ENCODE measurements at places on chromosomes 7 and 10.

DNA sequence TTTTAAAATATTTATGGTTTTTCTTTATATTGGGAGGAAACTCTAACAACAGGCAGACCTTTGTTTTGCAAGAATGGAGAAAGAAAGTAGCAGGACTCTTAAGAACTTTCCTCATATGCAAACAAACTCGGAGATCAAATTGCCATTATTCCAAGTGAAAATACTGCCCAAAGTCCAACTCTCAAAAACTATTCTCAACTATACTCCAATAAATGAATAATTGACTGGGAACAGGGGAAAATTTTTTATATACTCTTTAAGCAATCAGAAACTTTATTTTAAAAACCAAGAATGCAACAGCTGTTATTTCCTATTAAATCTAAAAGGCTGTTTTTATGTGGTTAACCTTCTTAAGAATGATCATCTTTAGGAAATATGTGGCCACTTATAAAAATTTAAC is 101.9 kb downstream of the COL28A1 start:
- DNase-seq, result no peak

- no peak for DNase-seq
These were observed 10.5 kb upstream of the UNC5B start for GRCh38 chr10:71201849-71202248.

DNA sequence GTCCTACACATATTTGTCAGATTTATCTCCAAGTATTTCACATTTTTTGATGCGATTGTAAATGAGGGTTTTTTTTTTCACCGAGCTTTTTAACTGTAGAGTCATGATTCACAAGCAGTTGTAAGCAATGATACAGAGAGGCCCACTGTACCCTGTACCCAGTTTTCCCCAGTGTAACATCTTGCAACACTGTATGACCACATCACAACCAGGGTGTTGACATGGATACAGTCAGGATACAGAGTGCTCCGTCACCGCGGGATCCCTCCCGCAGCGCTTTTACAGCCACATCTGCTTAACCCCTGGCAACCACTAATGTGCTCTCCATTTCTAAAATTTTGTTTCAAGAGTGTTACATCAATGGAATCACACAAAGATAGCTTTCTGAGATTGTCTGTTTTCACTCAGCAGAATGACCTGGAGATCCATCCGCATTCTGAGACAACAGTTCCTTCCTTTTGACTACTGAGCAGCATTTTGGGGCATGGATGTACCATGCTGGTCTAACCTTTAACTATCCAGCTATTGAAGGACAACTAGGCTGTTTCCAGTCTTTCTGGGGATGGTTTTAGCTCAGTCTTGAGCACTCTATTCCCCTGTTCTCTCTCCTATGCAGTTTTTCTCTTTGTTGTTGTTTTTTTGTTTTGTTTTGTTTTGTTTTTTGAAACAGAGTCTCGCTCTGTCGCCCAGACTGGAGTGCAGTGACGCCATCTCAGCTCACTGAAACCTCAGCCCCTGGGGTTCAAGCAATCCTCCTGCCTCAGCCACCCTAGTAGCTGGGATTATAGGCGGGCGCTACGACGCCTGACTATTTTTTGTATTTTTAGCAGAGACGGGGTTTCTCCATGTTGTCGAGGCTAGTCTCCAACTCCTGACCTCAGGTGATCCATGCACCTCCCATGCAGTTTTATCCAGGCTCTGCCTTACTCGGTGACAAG is 25.9 kb downstream of the GPRIN2 start:
- DNase-seq, result no peak

DNA sequence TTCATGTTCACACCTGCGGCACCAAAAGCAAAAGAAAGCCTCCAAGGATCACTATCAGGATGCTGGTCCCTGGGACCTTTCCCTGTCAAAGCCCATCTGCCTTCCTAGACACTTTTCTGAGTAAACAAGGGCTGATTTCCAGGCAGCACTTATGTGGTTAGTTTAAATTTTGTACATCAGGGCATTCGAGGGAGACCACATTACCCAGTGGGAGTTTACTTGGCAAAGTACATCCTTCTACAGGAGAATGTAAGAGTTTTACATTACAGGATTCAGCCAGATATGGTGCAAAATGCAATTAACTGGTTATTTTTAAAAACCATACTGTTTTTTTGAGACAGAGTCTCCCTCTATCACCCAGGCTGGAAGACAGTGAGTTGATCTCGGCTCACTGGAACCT is 132.1 kb downstream of the CSTF2T start:
- no peak for DNase-seq

DNA sequence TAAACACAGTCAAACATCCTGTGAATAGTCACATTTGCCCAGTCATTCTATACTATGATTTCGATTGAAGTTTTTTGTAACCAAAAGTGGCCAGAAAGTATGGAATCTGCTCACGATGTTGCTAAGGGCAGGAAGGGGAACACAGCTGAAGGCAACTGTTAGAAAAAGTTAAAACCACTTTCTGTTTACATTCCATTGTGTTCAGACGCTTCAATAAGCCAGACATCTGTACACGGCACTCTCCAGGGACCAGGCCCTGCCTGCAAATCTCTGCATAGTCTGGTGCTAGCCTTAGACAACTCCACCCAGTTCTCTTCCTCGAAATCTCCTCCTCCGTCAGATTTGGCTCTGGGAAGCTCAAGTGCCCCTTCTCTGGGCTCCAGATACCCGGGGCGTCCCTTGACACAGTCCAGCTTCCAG is 17.1 kb upstream of the TMEM120A start:
- no peak for DNase-seq

DNA sequence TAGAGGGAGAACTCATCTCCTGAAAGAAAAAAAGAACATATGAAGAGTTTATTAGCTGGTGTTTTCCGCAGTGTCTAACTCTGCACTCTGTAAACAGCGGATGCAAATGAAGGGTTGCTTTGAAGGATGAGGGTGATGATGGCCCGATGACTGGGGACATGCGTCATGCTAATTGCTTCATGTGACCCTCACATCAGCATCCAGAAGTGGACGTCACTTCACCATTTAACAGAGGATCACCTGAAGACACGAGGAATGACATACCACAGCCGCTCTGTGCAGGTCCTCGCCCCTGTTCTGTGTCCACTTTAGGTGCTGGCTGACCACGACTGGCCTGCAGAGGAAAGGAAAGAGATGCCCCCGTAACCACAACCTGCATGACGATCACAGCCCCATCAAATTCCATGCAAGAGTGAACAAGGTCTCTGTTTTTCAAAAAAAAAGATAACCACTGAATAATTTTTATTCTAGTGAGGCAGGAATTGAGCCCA is 82.9 kb downstream of the KLF6 start:
- DNase-seq, result no peak

- no peak for DNase-seq
These were observed 20.7 kb downstream of the ZMIZ2 start for GRCh38 chr7:44769376-44769775.

DNA sequence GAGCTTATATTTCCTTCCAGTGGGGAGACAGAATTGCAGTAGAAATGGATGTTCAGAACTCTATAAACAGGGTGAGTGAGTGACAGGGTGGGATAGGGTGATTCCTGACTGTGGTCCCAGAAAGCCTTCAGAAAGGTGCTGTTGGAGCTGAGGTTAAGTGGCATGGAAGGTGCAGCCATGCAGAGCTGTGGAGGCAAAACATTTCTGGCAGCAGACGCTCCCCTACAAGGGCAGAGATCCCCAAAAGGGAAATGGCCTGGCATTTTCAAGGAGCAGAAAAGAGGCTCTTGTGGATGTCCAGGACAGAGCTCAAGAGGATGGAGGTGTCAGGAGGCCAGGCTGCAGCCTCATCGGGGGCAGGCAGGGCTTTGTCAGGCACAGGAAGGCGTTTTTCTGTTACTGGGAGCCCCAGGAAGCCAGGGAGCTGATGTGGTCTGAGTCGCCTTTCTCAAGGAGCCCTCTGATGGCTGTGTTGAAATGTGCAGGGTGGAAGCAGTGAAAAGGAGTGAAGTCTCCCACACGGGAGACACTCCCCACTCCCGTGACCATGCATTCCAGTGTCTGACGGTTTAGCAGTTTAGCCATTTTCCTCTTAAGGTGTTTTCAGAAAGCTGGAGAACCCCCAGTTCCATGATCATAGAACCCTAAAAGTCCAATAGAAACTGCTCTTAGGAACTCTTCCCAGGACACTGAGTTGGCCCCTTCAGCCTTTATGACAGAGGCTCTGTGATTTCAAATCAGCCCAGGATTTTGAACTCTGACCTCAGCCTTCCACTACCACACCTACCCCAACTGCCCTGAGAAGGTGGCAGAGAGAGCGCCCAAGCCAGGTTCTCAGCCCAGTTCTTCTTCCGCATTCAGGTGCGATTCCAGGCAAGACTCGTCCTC is 96.2 kb downstream of the C10orf105 start:
- no peak for DNase-seq

GRCh38 chr7:20788420-20788990 is 1.8 kb upstream of the SP8 start:
- DNase-seq, result no peak

DNA sequence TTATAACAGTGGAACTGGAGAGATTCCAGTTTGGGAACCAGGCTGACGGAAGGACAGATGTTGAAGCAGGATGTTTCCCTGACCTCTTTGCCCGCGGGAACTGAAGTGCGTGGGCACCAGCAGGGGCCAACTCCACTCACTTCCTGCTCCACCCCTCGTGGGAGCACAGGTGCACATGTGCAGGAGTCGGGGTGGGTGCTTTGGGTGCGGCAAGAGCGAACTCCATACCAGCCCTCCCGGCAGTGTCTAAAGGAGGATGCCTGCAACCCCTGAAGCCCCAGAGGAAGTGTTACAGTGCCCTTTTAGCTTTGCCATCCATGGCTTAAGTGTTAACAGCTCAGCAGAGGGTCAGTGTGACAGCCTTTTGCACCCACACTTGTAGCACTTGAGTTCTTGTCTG is 27.4 kb upstream of the UBE3C start:
- no peak for DNase-seq

DNA sequence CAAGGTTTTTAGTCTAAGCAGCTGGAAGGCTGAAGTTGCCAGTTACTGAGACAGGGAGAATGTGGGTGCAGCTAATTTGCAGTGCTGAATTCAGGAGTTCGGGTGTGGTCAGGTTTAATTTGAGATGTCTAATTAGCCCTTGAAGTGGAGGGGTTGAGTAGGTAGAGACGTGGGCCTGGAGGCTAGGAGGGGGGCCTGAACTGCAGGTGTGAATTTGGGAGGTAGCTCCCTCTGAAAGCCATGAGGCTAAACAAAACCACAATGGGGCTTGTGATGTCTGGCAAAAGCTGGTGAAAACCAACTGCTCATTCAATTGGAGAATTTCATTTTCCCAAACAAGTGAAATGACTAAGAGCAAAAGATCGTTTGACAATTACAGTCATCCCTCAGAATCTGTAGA is 246.0 kb upstream of the NFE2L3 start:
- no peak for DNase-seq

GRCh38 chr7:43108255-43109011 is 4.0 kb upstream of the HECW1 start:
- no peak for DNase-seq

- no peak for DNase-seq
These were observed 52.4 kb upstream of the TNS3 start for GRCh38 chr7:47634273-47634672.

GRCh38 chr7:99120501-99120900 is 23.4 kb downstream of the SMURF1 start:
- DNase-seq, result no peak

- no peak for DNase-seq
These were observed 980 bp downstream of the ADAMTS14 start for GRCh38 chr10:70673043-70673928.

GRCh38 chr7:107668296-107668695 is 7.7 kb downstream of the SLC26A4 start:
- DNase-seq, result no peak

DNA sequence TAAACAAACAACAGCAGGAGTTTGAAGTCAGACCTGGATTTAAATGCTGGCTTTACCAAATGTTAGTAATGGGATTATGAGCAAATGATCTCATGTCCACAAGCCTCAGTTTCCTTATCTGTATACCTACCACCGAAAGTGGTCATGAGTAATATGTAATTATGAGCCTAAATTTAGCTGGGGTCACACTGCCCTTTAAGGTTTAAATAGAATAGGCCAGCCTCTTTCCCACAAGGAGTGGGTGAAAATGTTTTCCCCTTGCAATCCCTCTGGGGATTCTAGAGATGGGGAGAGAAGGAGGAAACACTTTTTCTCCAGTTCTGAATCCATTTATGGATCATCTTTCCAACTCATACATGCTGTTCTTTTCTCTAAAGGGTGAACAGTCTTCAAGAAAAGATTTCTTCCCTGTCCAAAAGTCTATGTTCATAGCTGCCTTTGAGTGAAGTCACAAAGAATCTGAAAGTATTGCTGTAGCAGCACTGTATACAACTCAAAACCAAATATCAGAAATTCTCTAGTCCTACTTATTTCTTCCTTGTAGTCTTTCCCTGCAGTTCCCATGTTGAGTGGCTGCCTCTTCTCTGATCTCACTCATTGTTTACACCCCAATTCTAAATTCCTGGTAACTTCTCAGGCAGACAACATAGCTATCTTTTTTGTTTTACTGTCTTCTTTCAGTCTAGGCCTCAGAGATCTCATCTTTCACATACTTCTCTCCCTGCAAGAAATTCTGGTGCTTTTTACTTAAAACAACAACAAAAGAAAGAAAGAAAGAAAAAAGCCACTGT is 7.4 kb upstream of the TSPAN12 start:
- no peak for DNase-seq

- no peak for DNase-seq
These were observed 35.9 kb upstream of the CCSER2 start for GRCh38 chr10:84292502-84292901.

DNA sequence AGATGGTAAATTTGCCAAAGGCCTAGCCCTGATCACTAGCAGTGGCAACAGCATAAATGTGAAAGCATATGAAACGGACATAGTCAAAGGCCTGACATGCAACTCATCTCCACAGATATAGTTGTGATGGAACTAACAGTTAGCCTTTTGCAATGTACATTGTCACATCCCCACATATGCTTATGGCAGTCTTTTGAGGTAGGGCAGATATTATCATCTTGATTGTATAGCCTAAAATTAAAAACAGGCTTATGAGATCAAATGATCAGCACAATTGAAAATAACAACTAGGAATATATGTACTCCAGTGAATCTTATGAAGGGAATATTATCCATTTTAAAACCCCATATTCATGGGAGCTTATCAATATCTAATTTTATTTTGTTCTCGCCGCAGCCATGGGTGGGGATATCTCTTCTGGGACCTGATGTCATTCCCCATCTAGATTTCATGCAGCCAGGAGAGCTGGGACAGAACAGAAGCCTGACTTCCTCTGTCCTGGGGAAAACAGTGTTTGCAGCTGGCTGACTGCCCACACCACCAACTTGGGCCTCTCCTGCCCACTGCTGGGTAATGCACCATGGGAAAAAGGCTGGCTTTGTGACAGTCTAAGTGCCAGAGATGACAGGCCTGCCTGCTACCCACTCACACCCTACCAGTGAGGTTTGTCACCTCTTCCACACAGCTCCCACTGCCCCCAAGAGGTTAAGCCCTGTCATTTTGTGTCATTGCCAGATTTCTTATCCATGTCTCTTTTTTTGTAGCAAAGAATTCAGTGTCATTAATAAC is 180.2 kb upstream of the FZD1 start:
- DNase-seq, result no peak

DNA sequence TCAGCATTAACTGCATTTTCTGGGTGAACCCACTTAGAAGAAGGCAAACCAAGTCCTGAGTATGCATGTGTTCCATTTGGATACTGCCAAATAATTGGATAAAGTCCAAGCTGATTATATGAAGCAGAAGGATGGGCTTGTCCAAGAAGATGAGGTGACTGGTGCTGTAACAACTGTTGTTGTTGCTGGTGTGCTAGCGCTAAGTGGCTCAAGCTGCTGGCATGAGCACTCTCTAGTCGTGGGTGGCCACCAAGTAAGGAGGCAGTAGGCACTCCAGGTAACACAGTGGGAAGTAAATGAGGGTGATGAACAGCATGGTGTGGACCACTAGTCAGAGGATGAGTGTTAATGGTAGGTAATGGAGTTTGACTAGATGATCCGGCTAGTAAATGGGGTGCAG is 80.4 kb downstream of the NRBF2 start:
- no peak for DNase-seq
